ENCODE measurements at places on chromosomes 13 and 19.

- DNase-seq: no peak
Measured at GRCh38 chr13:106161146-106161545, 374.3 kb downstream of the EFNB2 start.

- DNase-seq: no peak
Measured at GRCh38 chr13:27279506-27279905, 8.9 kb downstream of the RASL11A start.

DNA sequence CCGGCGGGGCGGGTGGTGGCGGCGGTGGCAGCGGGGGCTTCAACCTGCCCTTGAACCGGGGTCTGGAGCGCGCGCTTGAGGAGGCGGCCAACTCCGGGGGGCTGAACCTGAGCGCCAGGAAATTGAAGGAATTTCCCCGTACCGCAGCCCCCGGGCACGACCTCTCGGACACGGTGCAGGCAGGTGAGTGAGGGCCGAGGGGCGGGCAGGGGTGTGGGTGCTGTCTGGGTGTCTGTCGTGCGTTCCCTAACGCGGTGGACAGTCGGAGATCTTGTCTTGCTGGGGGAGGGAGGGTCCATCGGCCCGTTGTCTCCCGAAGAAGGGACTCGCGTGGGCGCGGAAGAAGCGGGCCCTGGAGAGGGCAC lies 533 bp downstream of the LRCH1 start:
- peak; percentile 26 for DNase-seq

DNA sequence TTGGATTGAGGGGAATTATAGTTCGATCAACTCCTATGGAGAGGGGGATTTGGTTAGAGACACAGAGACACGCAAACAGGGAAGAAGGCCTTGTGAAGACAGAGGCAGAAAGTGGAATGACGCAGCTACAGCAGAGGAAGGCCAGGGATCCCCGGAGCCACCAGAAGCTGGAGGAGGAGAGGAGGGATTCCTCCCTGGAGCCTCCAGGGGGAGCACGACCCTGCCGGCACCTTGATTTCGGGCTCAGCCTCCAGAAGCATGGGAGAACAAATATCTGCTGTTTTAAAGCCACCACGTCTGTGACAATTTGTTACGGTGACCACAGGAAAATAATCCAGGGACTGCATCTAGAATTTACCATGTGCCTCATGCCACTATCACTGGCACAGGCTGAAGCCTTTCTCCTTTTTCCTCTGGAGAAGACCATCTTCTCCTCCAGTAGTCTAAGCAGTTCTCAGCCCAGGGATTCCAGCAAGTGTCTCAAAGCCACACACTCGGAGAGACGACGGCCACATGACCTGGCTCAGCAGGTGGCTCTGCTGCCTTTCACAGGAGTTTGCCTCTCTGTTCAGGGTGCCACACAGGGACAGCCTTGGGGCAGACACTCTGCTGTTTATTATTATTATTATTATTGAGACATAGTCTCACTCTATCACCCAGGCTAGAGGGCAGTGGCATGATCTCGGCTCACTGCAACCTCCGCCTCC lies 39.9 kb upstream of the CCNE1 start:
- peak; percentile 20 for DNase-seq

GRCh38 chr13:52411629-52412028 lies 5.7 kb upstream of the THSD1 start:
- no peak for DNase-seq

GRCh38 chr13:97058391-97058790 lies 64.1 kb upstream of the OXGR1 start:
- DNase-seq: no peak

GRCh38 chr19:17340871-17341357 lies 3.6 kb downstream of the GTPBP3 start:
- no peak for DNase-seq

DNA sequence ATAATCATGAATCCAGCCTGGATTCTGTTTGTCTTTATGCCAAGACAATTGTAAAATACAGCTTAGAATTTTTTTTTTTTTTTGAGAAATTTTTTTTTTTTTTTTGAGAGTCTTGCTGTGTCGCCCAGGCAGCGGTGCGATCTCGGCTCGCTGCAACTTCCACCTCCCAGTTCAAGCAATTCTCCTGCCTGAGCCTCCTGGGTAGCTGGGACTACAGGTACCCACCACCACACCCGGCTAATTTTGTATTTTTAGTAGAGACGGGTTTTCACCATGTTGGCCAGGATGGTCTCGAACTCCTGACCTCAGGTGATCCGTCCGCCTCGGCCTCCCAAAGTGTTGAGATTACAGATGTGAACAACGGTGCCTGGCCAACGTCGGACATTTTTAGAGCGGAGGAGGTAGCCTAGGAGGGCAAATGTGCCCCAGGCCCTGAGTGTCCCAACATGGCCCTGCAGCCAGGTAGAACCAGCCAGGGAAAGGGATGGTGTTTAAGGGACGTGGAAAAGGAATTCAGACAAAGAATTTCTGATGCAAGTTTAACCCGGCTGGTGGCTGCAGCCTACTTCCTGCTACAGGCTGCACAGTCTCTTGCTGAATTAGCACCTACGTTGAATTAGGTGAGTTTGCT lies 89.8 kb downstream of the GNG7 start:
- no peak for DNase-seq

GRCh38 chr13:109840201-109840892 lies 54.0 kb upstream of the IRS2 start:
- DNase-seq: peak; percentile 13

GRCh38 chr19:36688058-36688457 lies 646 bp downstream of the ZNF567 start:
- DNase-seq: no peak

All from activated naive CD4-positive, alpha-beta T cell treated with Interleukin-2 at 50 U/mL for 16 hours (primary cell).